Stimulated activated CD8-positive, alpha-beta memory T cell treated with anti-CD3 and anti-CD28 coated beads, Interleukin-2, amount 100 ng/mL, for 1 hour (primary cell): ENCODE measurements at places on chromosomes 5 and 9.

GRCh38 chr5:55343609-55344008 lies 35.8 kb downstream of the MTREX start:
- no peak for DNase-seq

DNA sequence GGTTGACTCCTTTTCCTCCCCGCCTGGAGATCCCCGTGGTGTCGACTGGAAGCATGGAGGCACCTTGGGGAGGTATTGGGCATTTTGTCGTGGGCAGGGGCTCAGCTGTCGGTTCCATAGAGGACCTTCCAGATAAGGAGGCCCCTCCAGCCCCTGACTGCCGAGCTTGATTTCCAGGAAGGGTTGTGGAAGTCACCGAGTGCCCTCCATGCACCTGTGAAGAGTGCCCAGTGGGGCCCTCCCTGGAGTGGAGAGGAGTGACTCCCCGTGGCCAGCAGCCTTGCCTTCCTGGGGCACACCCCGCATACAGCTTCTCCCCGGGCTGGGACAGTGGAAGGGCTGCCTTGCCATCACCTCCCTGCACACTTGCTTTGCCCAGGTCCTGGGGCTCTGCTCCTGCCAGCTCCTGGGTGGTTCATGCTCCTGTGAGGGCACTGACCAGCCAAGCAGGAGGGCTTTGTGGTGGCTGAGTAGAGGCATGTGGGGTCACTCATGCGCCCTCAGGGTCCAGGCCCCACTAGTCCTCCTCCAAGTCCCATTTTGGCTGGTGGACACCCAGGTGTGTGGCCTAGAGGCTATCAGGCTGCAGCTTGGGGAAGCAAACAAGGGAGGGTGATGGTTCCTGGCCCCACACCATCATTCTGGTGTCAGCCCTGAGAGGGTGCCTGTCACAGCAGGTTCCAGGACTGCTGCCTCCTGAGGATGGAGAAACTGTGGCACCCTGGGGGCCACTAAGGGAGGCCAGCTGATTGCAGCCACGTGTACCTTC lies 133.0 kb downstream of the WNK2 start:
- no peak for DNase-seq

DNA sequence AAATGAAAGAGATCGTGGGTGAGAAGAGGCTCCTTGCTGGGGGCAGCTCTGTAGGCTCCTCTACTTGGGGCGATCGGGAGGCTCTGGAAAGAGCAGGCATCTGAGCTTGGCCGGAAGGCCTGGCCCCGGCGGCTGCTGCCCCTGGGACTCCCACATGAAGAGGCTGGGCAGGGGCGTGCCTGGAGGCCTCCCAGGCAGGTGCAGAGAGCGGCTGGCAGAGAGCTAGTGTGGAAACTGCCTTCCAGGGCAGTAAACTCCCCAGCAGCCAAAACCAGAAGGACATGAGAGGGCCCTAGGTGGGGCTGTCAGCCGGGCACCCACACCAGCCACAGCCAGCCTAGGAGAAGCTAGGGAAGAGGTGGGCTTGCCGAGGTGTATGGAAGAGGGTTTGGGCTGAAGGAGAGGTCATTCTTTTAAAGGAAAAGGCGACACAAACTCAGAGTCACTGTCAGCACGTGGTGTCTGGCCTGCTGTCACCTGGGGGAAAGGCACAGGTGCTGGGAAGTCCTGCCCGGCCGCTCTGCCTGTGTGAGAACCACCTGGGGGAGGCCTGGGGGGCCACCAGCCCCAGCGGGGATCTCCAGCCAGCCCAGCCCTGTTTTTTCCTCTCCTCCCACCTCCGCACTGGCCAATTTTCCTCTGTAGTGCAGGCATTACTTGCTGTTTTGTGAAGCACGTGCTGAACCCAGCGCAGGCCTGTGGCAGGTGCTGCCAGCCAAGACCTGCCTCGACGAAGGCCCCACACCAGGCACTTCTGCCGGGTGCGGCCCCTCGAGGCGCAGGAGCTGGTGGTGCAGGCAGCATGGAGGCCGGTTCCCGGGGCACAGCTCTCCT lies 44.8 kb upstream of the EGFL7 start:
- DNase-seq, result no peak

DNA sequence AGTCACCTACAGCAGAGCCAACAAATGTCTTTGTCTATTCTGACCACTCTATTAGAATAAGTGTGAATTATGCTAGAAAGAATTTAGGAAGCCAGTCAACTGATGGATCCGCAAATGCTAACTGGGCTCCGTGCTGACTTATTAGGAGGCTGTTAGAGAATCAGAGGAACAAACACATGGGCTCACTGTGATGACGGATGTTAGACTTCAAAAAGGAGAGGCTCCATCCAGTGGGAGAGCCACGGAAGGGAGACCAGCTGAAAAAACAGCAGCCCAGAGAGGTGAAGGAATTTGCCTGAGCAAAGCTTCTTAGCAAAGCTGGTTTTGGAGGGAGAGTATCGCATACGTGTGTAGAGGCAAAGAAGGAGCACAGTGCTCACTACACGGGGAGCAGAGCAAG lies 5.8 kb upstream of the TGFBI start:
- DNase-seq, result no peak

DNA sequence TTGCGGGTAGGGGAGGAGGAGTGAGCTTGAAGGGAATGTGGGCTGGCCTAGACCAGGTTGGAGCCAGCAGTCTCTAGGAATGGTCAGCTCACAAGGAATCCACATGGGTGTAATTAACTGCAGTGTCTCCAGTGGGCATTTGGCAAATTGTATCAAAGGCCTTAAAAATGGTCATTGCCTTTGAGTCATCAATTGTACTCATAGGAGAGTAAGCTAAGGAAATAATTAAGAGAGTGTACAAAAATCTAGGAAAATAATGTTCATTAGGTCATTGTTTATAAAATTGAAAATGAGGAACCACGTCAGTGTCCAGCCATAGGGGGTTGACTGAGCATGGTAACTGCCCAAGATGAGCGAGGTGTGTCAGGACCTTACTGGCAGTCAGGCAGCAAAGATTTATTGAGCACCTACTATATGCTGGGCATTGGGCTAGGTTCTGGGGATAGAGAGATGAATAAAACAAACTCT lies 29.8 kb upstream of the RPL26L1 start:
- no peak for DNase-seq
